ENCODE measurements at places on chromosomes 4 and X. TPM values are rescaled to one million over a fixed set of nuclear protein-coding genes. Genes with fewer than 3 reads are reported as not detected.

DNA sequence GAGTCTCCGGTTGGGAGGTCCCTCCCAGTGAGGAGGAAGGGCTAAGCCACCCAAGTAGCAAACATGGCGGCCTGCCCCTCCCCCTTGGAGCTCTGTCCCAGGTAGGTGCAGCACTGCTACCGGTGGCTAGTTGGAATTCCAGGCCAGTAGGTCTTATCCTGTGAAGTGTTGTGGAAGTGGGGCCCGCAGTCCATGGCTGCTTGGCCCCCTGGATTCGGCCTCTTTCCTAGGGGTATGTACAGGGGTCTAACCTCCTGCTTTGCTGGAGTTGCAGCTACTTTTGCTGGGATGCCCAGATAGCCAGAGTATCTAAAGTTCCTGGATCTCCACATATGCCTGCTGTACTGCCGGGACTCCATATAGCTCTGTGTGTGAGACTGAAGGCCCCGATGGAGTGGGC lies 9.9 kb upstream of the TMSB15C start:
- no peak for DNase-seq

SYTL5 gene
- not detected for total RNA-seq

CXorf49B gene
- total RNA-seq = not detected

DNA sequence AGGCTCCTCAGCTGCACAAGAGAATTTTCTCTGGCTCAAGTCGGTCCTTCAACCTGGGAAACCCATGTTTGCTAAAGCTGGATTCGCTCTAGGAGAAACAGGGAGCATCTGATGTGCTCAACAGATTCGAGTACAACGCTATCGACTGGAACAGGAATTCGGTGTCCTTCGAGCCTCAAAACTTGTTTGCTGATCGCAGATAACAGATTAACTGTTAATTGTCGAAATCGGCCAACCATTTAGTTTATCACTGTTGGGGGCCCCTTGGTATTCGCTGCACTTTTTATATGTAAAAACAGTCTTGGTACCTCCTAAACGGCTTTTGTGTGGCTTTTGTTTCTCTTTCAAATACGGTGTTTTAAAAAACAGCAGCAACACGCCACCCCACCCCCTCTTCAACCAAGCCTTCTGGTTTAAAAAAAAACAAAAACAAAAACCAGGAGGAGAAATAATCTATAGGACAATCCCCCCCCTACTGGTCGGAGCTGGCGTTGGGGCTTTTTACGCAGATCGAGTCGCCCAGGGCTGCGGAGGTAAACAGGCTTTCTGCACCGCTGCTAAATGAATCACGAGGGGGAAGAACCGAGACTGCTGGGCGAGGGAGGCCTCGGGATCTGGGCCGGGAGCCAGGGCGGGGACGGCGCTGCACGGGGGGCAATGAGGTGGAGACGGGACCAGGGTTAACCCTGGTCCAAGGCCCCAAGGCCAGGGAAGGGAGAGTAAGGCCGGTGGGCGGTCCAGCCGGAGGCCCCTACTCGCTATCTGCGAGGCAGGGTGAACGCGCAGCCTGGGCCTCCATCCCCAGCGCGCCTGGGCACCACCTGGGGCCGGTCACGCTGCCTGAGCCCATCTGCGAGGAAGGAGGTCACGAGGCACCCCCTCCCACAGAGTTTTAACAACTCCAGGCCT lies 71.7 kb upstream of the BCOR start:
- no peak for DNase-seq

GRCh38 chr4:4780729-4781244 lies 78.7 kb upstream of the MSX1 start:
- no peak for DNase-seq

DNA sequence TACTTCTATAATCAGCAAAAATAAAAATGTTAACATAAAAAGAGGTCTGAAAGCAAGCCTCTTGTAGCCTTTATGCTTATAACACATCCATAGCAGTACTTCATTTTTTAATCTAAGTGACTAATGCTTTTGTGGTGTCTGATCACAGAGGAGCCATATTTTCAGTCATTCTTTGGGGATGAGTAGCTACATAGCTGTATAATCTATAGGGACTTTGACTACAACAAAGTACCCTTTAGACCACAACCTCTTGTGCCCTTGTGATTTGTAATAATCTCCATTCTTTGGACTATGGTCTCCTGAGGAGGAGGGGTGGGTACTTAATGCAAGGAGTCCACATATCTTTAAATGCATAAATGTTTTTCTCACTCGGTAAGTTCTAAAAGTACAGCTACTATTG lies 9.6 kb downstream of the DRP2 start:
- no peak for DNase-seq

DNA sequence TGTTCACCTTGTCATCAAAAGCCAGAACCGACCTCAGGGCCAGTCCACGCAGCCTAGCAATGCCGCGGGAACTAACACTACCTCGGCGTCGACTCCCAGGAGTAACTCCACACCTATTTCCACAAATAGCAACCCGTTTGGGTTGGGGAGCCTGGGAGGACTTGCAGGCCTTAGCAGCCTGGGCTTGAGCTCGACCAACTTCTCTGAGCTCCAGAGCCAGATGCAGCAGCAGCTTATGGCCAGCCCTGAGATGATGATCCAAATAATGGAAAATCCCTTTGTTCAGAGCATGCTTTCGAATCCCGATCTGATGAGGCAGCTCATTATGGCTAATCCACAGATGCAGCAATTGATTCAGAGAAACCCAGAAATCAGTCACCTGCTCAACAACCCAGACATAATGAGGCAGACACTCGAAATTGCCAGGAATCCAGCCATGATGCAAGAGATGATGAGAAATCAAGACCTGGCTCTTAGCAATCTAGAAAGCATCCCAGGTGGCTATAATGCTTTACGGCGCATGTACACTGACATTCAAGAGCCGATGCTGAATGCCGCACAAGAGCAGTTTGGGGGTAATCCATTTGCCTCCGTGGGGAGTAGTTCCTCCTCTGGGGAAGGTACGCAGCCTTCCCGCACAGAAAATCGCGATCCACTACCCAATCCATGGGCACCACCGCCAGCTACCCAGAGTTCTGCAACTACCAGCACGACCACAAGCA lies 898 bp downstream of the UBQLN2 start:
- no peak for DNase-seq

- no peak for DNase-seq
Measured at GRCh38 chr4:186780291-186781031, 56.8 kb upstream of the FAT1 start.

Measured in esophagus muscularis mucosa (tissue), 4 donors.